Esophagus squamous epithelium (tissue), 5 donors: ENCODE measurements at places on chromosomes 1 and 21.

DNA sequence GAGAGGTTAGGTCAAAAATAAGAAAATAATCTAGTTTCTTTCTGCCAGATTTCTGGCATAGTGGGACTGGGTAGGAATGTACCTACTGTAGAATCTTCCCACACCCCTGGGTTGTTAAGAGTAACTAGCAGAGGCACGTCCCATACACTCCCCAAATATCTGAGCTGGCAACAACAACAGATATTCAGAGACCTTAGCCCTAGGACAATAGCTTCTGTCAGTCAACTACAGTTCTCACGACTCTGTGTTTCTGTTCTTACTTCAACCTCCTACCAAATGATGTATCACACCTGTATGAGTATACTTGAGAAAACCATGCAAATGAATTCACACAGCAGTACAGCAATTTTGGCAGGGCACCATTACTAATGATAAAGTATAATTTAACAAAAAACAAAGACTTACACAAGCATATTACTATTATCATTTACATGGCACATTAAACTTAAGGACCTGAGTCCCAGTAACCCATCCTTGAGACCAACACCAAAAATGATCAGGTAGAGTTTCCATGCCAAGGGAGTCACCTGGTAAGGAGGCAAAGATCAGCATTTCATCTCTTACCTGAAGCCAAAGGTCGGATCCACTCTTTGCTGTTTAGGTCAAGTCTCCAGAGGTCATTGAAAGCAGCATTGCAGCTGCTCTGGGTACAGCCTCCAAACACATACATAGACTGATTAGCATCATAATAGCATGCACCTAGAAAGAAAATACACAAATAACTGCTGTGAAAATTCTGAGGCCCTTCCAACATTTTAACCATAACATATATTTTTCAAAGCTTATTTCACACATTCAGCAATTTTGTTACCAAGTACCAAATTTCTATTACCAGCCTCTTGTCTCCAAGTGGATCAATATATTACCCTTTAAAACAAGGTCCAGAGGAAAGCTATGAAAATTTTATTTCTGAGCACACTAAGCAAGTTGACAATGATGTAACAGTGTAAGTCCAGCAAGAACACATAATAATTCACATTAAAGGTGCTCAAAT is 57.5 kb upstream of the CPLANE2 start:
- peaks cover 6% of the 10 kb centered on the region for H3K4me1 ChIP-seq
- H3K27ac ChIP-seq = peak overlapping the region; percentile 87
- H3K4me3 ChIP-seq = no peak overlapping the region
- H3K27me3 ChIP-seq = no peaks in the 10 kb centered on the region

DNA sequence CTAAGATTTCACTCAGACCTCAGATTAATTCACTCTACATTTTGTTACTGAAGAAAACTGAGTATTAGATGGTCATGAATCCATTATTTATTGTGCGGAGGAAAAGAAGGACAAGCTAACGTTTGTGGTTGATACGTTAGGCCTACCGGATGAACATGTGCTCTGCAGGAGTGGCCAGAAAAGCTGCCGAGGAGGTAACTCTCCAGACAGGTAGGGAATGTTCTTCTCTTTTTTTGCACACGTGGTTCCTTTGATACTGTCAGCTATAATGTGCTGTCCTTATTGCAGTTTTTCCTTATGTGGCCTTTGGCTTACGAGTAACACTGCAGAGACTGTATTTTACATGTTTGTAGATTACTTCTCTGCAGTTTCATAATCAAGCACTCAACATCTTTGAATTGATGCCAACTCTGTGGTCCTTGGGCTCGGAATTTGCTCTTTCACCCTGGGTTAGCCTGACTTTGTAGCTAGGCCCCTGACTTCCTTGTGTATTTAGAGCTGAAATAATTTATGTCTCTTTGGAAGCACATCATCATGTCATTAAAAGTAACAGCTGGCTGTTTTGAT is 13.6 kb downstream of the MTR start:
- H3K4me1 ChIP-seq = peaks cover 6% of the 10 kb centered on the region
- no peak overlapping the region for H3K27ac ChIP-seq
- DNase-seq = no peak
- no peaks in the 10 kb centered on the region for H3K36me3 ChIP-seq
- H3K27me3 ChIP-seq = no peaks in the 10 kb centered on the region

GRCh38 chr1:65001231-65001792 is 35.0 kb upstream of the JAK1 start:
- H3K36me3 ChIP-seq = no peaks in the 10 kb centered on the region
- peaks cover 9% of the 10 kb centered on the region for H3K4me1 ChIP-seq
- H3K4me3 ChIP-seq = peak overlapping the region; percentile 9
- H3K27ac ChIP-seq = peak overlapping the region; percentile 98
- DNase-seq = peak; percentile 33

- H3K27me3 ChIP-seq = no peaks in the 10 kb centered on the region
- no peak for DNase-seq
- no peaks in the 10 kb centered on the region for H3K36me3 ChIP-seq
- H3K4me3 ChIP-seq = no peak overlapping the region
- no peaks in the 10 kb centered on the region for H3K4me1 ChIP-seq
These were observed 510.9 kb upstream of the DAB1 start for GRCh38 chr1:57934745-57935144.

GRCh38 chr1:78726686-78727085 is 77.1 kb downstream of the IFI44 start:
- H3K4me1 ChIP-seq = no peaks in the 10 kb centered on the region
- H3K27ac ChIP-seq = no peak overlapping the region
- no peak for DNase-seq
- H3K27me3 ChIP-seq = no peaks in the 10 kb centered on the region
- H3K4me3 ChIP-seq = no peak overlapping the region

DNA sequence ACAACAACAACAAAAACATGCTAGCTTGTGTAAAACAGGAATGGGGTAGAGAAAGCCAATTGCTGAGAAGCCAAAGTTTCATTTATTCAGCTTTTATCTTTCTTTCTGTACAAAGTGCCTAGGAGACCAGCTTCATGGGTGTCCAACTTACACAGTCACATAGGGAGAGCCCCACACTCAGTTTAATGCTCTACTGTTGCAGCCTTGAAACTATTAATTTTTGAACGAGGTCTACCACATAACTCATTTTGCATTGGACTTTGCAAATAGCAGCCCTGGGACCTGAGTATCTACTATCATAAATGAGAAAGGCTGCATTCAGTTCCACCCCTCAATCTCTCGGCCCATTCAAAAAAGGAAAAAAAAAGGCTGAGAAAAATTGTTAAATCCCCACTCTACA is 98.8 kb downstream of the ZNF644 start:
- no peak for DNase-seq
- no peaks in the 10 kb centered on the region for H3K27me3 ChIP-seq
- H3K4me3 ChIP-seq = no peak overlapping the region
- H3K36me3 ChIP-seq = no peaks in the 10 kb centered on the region
- no peak overlapping the region for H3K27ac ChIP-seq

DNA sequence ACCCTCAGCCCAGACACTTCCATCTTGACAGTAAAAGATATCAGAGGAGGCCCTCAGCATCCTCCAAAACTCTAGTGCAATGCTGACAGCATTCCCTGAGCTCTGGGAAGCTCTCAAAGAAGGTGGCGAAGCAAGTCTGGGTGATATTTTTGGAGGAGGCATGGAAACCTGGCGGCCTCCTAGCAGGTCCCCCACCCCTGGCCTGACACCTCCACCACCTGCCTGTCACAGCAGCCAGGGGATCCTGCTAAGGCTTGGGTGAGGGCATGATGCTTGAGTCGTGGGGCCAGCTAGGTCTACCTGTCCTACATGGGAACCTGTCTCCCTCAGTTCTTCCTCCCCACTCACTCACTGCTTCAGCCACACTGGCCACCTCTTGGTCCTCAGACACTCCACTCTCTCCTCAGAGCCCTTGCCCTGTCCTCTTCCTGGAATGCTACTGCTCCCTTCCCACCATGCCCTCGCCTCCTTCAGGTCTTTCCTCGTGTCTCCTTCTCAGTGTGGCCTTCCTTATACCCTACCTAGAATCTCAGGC is 8.5 kb downstream of the DHRS3 start:
- H3K36me3 ChIP-seq = peaks cover 95% of the 10 kb centered on the region
- DNase-seq = no peak
- H3K4me3 ChIP-seq = no peak overlapping the region
- H3K27me3 ChIP-seq = no peaks in the 10 kb centered on the region
- peaks cover 33% of the 10 kb centered on the region for H3K4me1 ChIP-seq

GRCh38 chr1:36400825-36401601 is 3.3 kb upstream of the LSM10 start:
- peak; percentile 49 for DNase-seq
- no peaks in the 10 kb centered on the region for H3K27me3 ChIP-seq
- peak overlapping the region; percentile 68 for H3K27ac ChIP-seq
- H3K36me3 ChIP-seq = no peaks in the 10 kb centered on the region
- peaks cover 31% of the 10 kb centered on the region for H3K4me1 ChIP-seq
- peak overlapping the region; percentile 13 for H3K4me3 ChIP-seq

- H3K36me3 ChIP-seq = peaks cover 29% of the 10 kb centered on the region
- H3K4me1 ChIP-seq = no peaks in the 10 kb centered on the region
- H3K27ac ChIP-seq = no peak overlapping the region
- peaks cover 12% of the 10 kb centered on the region for H3K27me3 ChIP-seq
- DNase-seq = no peak
These were observed 41.7 kb downstream of the PRKCZ start for GRCh38 chr1:2091611-2092604.
